ENCODE measurements at places on chromosomes 1 and 21.
A peak's percentile ranks its signal among the peaks of the same experiment; 100 is the strongest.

DNA sequence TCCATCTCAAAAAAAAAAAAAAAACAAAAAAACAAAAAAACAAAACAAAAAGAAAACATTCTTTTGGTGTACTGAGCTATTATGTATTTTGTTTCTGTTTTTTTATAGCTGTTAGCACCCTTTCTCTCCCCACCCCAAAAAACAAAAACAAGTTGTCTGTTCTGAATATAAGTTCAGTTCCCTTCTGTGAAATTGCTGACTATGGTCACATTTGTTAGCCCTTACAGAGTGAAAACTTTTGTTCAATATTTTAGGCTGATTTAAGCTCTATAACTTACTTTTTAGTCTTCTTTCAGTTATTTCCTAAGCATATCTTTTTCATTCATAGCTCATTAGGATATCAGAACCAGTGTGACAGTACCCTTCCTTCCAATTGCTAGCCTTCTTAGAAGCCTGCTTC, 1056.6 kb upstream of the NCAM2 start:
- no peaks in the 10 kb centered on the region for H3K27me3 ChIP-seq
- DNase-seq: no peak
- no peaks in the 10 kb centered on the region for H3K36me3 ChIP-seq

GRCh38 chr1:154798645-154799044, 71.4 kb downstream of the KCNN3 start:
- H3K27me3 ChIP-seq: peaks cover 53% of the 10 kb centered on the region
- no peak for DNase-seq
- H3K27ac ChIP-seq: no peak overlapping the region
- H3K36me3 ChIP-seq: no peaks in the 10 kb centered on the region
- H3K4me3 ChIP-seq: no peak overlapping the region
- peaks cover 6% of the 10 kb centered on the region for H3K4me1 ChIP-seq

DNA sequence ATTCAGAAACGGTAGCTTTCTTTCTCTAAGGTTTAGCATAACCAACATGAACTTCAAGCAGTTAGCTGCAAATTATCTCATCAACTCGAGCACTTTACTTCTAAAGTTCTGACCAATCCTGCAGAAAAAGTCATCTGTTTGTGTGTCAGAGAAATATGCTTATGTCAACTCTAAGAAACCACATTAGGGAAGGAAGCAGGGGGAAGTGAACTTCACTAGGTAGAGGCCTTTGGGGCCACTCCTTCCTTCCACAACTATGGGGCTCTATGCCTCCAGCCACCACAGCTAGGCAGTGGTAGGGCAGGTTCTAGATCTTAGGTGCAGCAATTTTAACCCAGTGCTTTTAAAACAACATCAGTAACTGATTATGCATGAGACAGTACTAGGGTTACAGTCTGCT, 375.9 kb downstream of the DSCAM start:
- no peaks in the 10 kb centered on the region for H3K27me3 ChIP-seq
- H3K27ac ChIP-seq: no peak overlapping the region
- no peak overlapping the region for H3K4me3 ChIP-seq
- DNase-seq: no peak

GRCh38 chr1:58815686-58816071, 31.8 kb upstream of the JUN start:
- H3K27me3 ChIP-seq: peaks cover 12% of the 10 kb centered on the region
- peak overlapping the region; percentile 91 for H3K27ac ChIP-seq
- peaks cover 2% of the 10 kb centered on the region for H3K36me3 ChIP-seq
- H3K4me3 ChIP-seq: peak overlapping the region; percentile 81

DNA sequence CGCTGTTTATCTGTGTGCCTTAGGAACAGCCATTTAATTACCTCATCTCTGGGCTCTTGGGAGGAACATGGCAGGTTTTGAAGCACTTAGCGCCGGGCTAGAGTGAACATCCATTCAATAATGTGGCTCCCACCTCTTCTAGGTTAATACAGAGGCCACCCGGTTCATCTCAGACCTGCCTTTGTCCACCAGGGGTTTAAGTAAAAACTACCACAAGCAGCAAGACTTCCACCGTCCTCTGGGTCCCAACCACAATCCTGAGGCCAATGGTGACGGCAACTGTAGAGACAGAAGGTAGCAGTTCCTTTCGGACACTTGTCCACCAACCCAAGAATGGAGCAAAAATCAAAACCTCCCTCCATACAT, 924 bp upstream of the DDOST start:
- no peak for DNase-seq
- H3K4me3 ChIP-seq: peak overlapping the region; percentile 100
- H3K27me3 ChIP-seq: peaks cover 3% of the 10 kb centered on the region
- H3K4me1 ChIP-seq: peaks cover 53% of the 10 kb centered on the region

DNA sequence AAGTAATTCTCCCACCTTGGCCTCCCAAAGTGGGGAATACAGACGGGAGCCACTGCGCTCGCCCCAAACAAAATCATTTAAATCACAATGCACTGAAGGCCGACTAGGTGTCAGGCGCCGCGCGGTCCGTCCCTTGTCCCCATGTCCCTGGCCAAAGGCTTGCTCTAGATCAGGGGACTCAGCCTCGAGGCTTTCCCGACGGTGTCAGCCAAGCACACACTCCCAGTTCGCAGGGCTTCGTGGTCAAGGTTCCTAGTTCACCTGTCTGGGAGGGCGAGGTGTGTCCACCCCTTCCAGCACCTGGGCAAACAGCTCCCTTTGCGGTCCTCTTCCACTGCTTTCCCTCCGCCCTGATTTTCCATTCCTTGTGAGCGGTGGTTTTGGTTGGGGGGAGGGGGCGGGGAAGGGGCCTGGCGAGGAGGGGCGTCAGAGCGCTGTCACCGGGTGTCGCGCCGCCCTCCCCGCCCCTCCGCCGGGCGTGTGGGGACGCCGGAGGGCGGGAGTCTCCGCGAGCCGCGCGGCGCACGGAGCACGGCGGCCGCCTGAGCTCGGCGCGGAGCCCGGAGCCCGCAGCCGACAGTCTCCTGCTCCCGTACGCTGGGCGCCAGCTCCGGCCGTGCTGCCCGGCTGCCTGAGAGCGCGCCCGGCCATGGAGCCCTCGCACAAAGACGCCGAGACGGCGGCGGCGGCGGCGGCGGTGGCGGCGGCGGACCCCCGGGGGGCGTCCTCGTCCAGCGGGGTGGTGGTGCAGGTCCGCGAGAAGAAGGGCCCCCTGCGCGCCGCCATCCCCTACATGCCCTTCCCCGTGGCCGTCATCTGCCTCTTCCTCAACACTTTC, at the start of gene STUM:
STUM (plus strand) TSS at position 509 of the 838 bp plus-strand sequence; CDS start at position 650, 141 bp downstream.
- no peaks in the 10 kb centered on the region for H3K36me3 ChIP-seq
- H3K27me3 ChIP-seq: peaks cover 79% of the 10 kb centered on the region
- peak; percentile 27 for DNase-seq
- no peak within 1 kb of the TSS for H3K27ac ChIP-seq
- peaks cover 14% of the 10 kb centered on the region for H3K4me1 ChIP-seq

DNA sequence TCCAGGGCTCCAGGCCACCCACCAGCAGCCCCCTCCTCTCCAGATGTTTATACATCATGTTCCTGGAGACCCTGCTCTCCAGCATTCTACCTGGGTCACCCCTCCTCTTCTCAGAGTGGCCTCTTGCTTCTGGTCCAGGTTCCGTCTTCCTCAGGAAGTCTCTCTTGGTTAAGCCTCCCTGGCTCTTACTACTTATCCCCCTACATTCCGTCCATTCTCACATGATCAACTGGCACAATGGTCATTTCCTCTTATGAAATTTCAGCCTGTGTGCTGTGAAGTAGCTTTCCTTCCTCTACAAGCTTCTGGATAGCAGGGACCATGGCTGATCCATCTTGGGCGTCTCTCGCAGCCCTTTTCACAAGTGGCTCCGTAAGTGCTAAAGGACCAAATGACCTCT, 33.9 kb upstream of the ATP2B4 start:
- peaks cover 8% of the 10 kb centered on the region for H3K4me1 ChIP-seq
- no peak for DNase-seq
- H3K27me3 ChIP-seq: peaks cover 39% of the 10 kb centered on the region
- H3K27ac ChIP-seq: no peak overlapping the region
- no peak overlapping the region for H3K4me3 ChIP-seq

- no peaks in the 10 kb centered on the region for H3K4me1 ChIP-seq
- no peak for DNase-seq
- peaks cover 17% of the 10 kb centered on the region for H3K27me3 ChIP-seq
- no peak overlapping the region for H3K27ac ChIP-seq
Measured at GRCh38 chr1:147475488-147475887, 65.8 kb upstream of the BCL9 start.

- no peaks in the 10 kb centered on the region for H3K27me3 ChIP-seq
- H3K27ac ChIP-seq: no peak overlapping the region
- H3K4me3 ChIP-seq: no peak overlapping the region
- DNase-seq: no peak
Measured at GRCh38 chr1:65469889-65470340, 49.4 kb downstream of the LEPR start.

DNA sequence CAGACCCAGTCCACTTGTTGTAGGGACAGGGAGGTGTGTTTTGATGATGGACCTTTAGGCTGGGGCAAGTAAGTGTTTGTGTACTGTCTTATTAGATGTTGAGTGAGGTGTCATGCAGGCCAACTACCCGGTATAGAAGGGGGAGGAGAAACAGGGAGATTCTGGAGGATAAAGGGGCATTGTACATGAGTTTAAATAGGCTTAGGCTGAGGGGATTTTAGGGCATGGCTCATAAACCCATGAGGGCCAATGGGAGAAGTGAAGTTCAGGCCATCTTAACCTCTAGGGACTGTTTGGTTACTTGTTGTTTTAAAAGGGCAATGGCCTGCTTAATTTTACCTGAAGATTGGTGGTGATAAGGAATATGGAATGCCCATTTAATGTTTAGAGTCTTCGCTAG, 38.2 kb upstream of the PLA2G5 start:
- no peak overlapping the region for H3K27ac ChIP-seq
- no peak for DNase-seq
- no peaks in the 10 kb centered on the region for H3K4me1 ChIP-seq
- H3K36me3 ChIP-seq: no peaks in the 10 kb centered on the region
- peaks cover 10% of the 10 kb centered on the region for H3K27me3 ChIP-seq
- H3K4me3 ChIP-seq: no peak overlapping the region

DNA sequence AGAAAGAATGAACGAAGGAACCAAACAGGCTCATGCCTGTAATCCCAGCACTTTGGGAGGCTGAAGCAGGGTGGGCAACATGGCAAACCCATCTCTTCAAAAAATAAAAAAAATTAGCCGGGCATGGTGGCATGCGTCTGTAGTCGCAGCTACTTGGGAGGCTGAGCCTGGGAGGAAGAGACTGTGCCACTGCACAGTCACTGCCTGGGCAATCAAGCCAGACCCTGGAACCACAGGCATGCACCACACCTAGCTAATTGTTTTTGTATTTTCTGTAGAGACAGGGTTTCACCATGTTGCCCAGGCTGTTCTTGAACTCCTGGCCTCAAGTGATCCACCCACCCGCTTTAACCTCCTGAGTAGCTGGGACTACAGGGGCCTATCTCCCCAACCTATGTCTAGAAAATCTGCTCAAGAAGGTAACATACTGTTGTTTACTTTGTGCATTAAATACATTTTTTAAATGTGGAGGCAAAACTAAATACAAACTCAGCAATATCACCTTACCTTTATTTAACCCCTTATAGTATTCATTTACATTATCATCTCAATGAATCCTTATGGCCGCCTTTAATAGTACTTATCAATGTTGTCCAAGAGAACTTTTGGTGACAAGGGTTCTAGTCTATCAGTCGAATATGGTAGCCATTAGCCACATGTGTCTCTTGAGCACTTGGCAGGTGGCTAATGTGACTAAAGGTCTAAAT, 2.7 kb downstream of the KHDC4 start:
- peak overlapping the region; percentile 24 for H3K27ac ChIP-seq
- DNase-seq: no peak
- no peaks in the 10 kb centered on the region for H3K27me3 ChIP-seq

DNA sequence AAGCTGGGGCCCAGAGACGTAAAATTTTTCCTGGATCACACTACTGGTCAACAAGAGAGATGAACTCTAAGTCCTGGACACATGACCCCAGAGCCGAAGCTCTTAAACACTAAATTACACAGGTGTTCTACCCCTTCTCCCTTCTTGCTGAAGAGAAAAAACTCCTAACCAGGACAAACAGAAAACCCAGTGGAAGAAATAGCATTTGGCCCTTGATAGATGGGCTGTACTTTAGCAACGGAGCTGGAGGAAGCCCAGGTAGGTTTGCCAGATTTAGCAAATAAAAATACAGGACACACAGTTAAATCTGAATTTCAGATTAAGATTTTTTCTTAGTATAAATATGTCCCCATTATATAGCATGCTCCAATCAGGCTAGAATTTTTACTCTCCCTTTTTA, 72.7 kb downstream of the DIRAS3 start:
- no peaks in the 10 kb centered on the region for H3K27me3 ChIP-seq
- H3K36me3 ChIP-seq: no peaks in the 10 kb centered on the region
- H3K4me1 ChIP-seq: no peaks in the 10 kb centered on the region
- H3K27ac ChIP-seq: no peak overlapping the region
- no peak for DNase-seq

DNA sequence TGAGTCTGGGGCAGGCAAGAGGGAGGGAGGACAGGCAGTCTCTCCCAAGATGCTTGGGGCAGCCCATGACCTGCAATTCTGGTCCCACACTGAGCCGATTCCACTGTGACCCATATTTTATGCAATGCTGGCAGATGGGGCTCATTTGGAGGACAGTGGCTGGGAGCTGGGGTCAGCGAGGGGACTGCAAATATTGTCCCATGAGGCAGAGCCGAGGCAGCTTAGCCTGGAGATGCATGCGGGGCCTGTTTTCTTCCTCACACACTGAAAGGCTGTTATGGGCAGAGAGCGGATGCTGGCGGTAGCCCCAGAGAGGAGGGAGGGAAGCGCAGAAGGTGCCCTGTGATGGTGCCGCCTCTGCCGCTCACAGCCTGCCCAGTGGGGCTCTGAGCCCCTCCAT, 128.5 kb upstream of the POU3F1 start:
- H3K4me3 ChIP-seq: no peak overlapping the region
- H3K27ac ChIP-seq: no peak overlapping the region
- no peak for DNase-seq
- H3K36me3 ChIP-seq: no peaks in the 10 kb centered on the region
- H3K4me1 ChIP-seq: no peaks in the 10 kb centered on the region

- DNase-seq: no peak
- no peak overlapping the region for H3K4me3 ChIP-seq
- no peaks in the 10 kb centered on the region for H3K4me1 ChIP-seq
- H3K27me3 ChIP-seq: peaks cover 7% of the 10 kb centered on the region
- no peak overlapping the region for H3K27ac ChIP-seq
Measured at GRCh38 chr1:183101841-183102276, 78.6 kb downstream of the LAMC1 start.

- no peaks in the 10 kb centered on the region for H3K4me1 ChIP-seq
- no peak for DNase-seq
- H3K36me3 ChIP-seq: no peaks in the 10 kb centered on the region
- H3K4me3 ChIP-seq: no peak overlapping the region
- H3K27me3 ChIP-seq: peaks cover 10% of the 10 kb centered on the region
Measured at GRCh38 chr1:41465741-41466140, 18.7 kb downstream of the EDN2 start.

GRCh38 chr21:15809818-15810217, 80.0 kb downstream of the USP25 start:
- no peak overlapping the region for H3K4me3 ChIP-seq
- no peak for DNase-seq
- no peaks in the 10 kb centered on the region for H3K4me1 ChIP-seq
- peaks cover 58% of the 10 kb centered on the region for H3K36me3 ChIP-seq
- H3K27me3 ChIP-seq: no peaks in the 10 kb centered on the region

- no peaks in the 10 kb centered on the region for H3K4me1 ChIP-seq
- H3K27me3 ChIP-seq: no peaks in the 10 kb centered on the region
- H3K27ac ChIP-seq: no peak overlapping the region
- no peak overlapping the region for H3K4me3 ChIP-seq
Measured at GRCh38 chr1:19113697-19114092, 96.4 kb downstream of the UBR4 start.
